CD8-positive, alpha-beta memory T cell (primary cell): ENCODE measurements at places on chromosomes 6 and 20. TPM values are rescaled to one million over a fixed set of nuclear protein-coding genes. Genes with fewer than 3 reads are reported as not detected.

The TREM2 gene
- total RNA-seq: 0.73 TPM

The NHLRC1 gene
- 0.29 TPM for total RNA-seq

The LAMA4 gene
- total RNA-seq: not detected

The AIF1 gene
- total RNA-seq: 35.6 TPM

The SLC9A8 gene
- total RNA-seq: 11.5 TPM

The IL20RA gene
- not detected for total RNA-seq

The DDX43 gene
- 0.71 TPM for total RNA-seq

The SLC22A7 gene
- total RNA-seq: not detected

- no peak for DNase-seq
- no peak overlapping the region for H3K27ac ChIP-seq
- H3K36me3 ChIP-seq: no peaks in the 10 kb centered on the region
- no peaks in the 10 kb centered on the region for H3K4me1 ChIP-seq
- H3K4me3 ChIP-seq: no peak overlapping the region
- H3K27me3 ChIP-seq: peaks cover 8% of the 10 kb centered on the region
These were observed 94.1 kb downstream of the CDH22 start for GRCh38 chr20:46213946-46214823.

DNA sequence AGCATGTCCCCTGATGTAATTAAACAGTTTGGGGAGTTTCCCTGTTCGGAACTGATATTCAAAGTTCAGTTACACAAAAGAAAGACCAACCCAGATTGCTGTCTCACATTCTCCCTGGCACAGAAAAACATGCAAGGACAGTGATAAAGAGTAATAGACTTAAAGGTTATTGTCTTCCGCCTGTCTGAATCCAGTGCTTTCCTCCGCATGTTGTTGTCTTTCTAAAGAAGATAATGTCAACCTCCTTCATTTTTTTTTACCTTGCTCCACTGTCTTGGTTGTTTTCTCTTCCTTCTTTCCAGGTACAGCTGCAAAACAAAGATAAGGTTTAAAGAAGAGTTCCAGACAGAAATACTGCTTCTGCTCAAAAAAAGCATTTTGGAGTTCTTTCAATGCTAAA lies 284.5 kb downstream of the TRDN start:
- no peaks in the 10 kb centered on the region for H3K36me3 ChIP-seq
- DNase-seq: no peak
- H3K27ac ChIP-seq: no peak overlapping the region
- no peaks in the 10 kb centered on the region for H3K4me1 ChIP-seq

- H3K4me1 ChIP-seq: no peaks in the 10 kb centered on the region
- H3K27me3 ChIP-seq: no peaks in the 10 kb centered on the region
- H3K4me3 ChIP-seq: no peak overlapping the region
- no peaks in the 10 kb centered on the region for H3K36me3 ChIP-seq
- H3K27ac ChIP-seq: no peak overlapping the region
- DNase-seq: no peak
These were observed 135.0 kb downstream of the FOXA2 start for GRCh38 chr20:22449188-22449973.

DNA sequence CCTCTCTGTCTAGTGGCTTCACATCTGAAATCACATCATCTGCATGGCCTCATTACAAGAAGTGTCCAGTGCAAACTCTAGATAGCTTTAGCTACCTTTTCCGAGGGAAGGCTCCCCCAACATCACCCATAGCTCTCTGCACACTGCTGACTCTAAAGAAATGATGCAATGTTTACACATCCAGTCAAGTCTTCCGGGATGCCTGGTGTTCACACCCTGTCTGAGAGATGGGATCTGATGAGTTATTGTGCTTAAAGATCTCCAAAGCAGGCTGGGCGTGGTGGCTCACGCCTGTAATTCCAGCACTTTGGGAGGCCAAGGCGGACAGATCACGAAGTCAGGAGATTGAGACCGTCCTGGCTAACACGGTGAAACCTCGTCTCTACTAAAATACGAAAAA lies 404.6 kb upstream of the IRAK1BP1 start:
- no peaks in the 10 kb centered on the region for H3K27me3 ChIP-seq
- no peak for DNase-seq
- H3K27ac ChIP-seq: no peak overlapping the region
- H3K4me3 ChIP-seq: no peak overlapping the region
- H3K4me1 ChIP-seq: no peaks in the 10 kb centered on the region
- no peaks in the 10 kb centered on the region for H3K36me3 ChIP-seq

DNA sequence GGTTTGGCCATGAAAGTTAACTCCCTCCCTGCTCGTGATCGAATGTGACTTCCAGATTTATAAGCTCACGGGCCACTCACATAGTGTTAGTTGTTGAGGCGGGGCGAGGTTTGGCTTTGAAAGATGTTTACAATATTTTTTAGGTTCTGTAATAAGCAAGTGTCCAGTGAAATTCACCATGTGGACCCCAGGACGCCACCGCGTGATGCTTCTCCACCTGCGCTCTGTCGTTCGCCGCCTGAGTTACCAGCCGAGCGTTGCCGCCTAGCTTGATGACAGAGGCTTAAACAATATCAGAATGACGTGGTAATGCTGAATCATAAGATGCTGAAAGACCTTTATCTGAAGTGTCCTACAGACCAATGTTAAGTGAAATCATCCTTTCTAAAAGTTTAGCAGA lies 241.0 kb downstream of the MYLK4 start:
- no peaks in the 10 kb centered on the region for H3K36me3 ChIP-seq
- no peak overlapping the region for H3K4me3 ChIP-seq

DNA sequence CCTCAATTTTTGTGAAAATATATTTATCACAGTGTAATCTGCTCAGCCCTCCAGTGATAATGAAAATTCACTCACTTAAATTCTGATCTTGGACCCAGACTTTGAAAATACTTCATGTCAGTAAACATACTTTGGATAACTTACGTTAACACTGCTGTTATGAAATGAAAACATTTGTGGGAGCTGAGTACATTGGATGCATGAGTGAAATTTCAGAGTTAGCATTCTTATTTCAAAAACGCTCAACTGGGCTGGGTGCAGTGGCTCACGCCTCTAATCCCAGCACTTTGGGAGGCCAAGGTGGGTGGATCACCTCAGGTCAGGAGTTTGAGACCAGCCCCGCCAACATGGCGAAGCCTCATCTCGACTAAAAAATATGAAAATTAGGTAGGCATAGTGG lies 196.4 kb downstream of the UTRN start:
- peaks cover 19% of the 10 kb centered on the region for H3K36me3 ChIP-seq
- DNase-seq: no peak
- H3K27ac ChIP-seq: no peak overlapping the region
- H3K4me3 ChIP-seq: no peak overlapping the region

DNA sequence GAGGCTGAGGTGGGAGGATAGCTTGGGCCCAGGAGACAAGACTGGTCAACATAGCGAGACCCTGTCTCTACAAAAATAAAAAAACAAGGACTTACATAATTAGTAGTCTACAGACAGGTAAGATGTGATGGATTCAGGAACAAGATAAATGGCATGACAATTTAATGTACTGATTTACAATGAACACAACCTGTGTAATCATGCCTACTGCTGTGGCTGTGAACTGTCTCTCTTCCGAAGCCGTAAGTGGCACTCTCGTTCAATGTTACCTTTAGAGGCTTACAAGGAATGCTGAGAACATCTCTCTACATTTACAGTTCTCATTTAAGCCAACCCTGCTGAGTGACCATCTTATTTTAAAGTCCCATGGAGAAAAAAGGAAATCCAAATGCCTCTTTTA lies 134.8 kb upstream of the PRDM1 start:
- no peak for DNase-seq
- H3K27me3 ChIP-seq: no peaks in the 10 kb centered on the region
- no peak overlapping the region for H3K27ac ChIP-seq
- H3K36me3 ChIP-seq: no peaks in the 10 kb centered on the region

- H3K27ac ChIP-seq: no peak overlapping the region
- no peak overlapping the region for H3K4me3 ChIP-seq
These were observed 52.1 kb upstream of the VSTM2L start for GRCh38 chr20:37850724-37851355.

- H3K4me3 ChIP-seq: no peak overlapping the region
- DNase-seq: no peak
- H3K27me3 ChIP-seq: no peaks in the 10 kb centered on the region
- no peaks in the 10 kb centered on the region for H3K4me1 ChIP-seq
- no peaks in the 10 kb centered on the region for H3K36me3 ChIP-seq
These were observed 18.0 kb downstream of the KHDC1L start for GRCh38 chr6:73207221-73207837.

DNA sequence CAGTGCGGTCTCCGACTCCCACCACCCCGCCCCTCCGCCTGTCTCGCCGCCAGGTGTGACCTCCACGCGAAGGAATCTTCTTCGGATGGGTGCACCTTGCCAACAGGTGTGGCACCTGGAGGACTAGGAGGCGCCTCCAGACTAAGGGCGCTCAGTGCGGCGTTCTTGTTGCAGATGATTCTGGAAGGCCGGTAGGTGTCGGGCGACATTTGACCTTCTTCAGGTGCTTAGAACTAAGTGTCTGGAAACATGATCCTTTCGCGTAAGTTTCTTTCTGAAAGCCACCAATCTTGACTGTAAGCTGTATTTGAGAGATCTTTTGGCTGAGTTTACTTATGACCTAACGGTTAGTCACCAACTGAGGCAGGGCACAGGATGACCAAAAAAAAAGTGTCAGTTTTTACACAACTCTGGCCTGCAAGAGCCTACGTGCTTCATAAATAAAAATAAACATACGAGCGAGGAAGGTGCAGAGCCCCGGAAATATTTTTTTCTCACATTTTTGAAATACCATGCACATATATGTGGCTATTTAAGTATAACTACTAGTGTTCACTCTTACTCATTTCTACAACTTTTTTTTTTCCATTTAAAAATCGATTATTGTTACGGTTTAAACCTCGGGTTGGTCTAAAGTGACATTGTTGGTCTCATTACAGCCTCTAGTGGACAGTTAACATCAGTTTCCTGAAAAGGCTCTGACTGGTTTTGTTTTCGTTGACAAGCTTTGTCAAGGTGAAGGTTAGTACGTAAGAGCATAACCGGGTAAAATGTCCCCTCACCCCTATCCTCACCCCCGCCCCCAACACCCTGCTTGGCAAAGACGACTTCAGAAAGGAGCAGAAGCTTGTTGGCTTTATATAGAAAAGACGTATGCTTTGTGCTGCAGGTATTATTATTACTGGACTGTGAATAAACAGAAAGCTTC lies 1.6 kb upstream of the ATXN1 start:
- H3K27ac ChIP-seq: peak overlapping the region; percentile 98
- no peaks in the 10 kb centered on the region for H3K27me3 ChIP-seq
- H3K4me3 ChIP-seq: peak overlapping the region; percentile 74
- no peaks in the 10 kb centered on the region for H3K36me3 ChIP-seq

DNA sequence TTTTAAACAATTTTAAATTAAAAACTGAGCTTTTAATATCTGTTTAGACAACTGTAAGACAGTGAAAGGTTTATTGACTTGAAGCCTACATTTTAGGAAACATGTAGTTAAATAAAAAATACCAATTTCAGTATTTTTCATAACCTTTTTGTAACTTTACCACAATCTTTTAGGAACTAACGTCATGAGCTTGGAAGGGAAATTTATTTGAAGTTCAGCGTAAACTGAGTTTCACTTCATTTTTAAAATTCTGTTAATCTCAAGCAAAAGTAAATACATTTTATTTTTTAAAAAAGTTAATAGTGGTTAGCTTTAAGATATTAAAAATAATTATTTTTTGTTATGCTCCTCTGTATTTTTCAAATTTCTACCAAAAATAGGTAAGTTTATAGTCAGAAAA lies 5.5 kb downstream of the CST7 start:
- H3K27ac ChIP-seq: peak overlapping the region; percentile 33
- H3K36me3 ChIP-seq: peaks cover 30% of the 10 kb centered on the region
- H3K27me3 ChIP-seq: no peaks in the 10 kb centered on the region
- no peak for DNase-seq

- H3K4me1 ChIP-seq: no peaks in the 10 kb centered on the region
- no peaks in the 10 kb centered on the region for H3K27me3 ChIP-seq
- DNase-seq: no peak
- H3K27ac ChIP-seq: no peak overlapping the region
These were observed 207.4 kb downstream of the SOX4 start for GRCh38 chr6:21800948-21801438.

DNA sequence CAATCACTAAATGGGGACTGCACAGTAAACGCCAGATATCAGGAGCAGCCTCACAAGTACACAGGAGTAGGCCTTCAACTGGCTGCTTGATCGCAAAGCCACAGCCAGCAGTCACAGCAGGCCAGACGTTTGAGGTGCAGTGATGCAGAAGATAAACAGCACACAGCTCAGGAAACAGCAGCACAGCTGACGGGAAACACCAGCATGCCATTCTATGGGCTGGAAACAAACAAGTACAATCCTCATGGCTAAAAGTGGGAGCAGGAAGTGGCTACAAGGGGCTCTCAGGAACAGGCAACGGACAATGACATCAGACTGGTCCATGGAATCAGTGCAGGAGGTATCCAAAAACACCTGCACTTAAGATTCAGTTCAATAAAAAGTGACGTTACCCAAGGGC lies 111.0 kb downstream of the DTNBP1 start:
- H3K36me3 ChIP-seq: no peaks in the 10 kb centered on the region
- no peak for DNase-seq
- H3K27ac ChIP-seq: no peak overlapping the region
- H3K27me3 ChIP-seq: no peaks in the 10 kb centered on the region

DNA sequence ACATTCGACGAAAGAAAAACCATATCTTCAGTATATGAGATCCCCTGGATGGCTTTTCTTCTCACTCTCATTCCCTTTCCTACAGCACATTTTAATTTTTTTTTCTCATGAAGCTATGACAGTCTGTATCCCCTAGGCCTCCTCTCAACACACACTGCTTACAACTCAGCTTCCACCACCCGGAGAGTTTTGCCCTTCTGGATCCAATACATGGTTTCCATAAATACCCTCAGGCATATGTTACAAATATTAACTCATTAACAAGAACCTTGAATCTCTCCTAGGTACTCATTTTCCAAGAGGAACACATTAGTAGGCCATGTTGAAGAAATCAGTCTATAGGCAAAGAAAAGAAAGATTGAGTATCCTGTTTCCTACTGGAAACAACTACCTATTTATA lies 44.0 kb downstream of the PAK5 start:
- no peak overlapping the region for H3K4me3 ChIP-seq
- no peak overlapping the region for H3K27ac ChIP-seq
- H3K27me3 ChIP-seq: no peaks in the 10 kb centered on the region
- no peaks in the 10 kb centered on the region for H3K36me3 ChIP-seq
- no peak for DNase-seq

DNA sequence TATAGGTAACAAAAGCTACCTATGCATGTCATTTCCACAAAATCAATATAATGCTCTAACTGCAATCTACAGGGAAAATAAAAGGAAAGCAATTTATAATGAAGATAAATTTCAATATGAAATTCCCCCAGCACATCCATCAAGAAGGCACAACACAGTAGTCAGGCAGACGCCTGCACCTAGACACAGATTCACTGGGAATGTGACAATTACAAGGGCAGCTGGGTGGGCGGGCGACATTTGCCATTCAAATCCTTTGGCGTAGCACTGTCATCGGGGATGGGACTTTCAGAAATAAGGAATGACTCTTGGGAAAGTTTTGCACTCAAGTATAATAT lies 60.4 kb downstream of the SULF2 start:
- H3K27me3 ChIP-seq: no peaks in the 10 kb centered on the region
- DNase-seq: no peak
- no peak overlapping the region for H3K27ac ChIP-seq
- H3K4me3 ChIP-seq: no peak overlapping the region
- peaks cover 38% of the 10 kb centered on the region for H3K4me1 ChIP-seq
